ENCODE measurements at places on chromosomes 6 and 20. TPM values are rescaled to one million over a fixed set of nuclear protein-coding genes. Genes with fewer than 3 reads are reported as not detected.

DNA sequence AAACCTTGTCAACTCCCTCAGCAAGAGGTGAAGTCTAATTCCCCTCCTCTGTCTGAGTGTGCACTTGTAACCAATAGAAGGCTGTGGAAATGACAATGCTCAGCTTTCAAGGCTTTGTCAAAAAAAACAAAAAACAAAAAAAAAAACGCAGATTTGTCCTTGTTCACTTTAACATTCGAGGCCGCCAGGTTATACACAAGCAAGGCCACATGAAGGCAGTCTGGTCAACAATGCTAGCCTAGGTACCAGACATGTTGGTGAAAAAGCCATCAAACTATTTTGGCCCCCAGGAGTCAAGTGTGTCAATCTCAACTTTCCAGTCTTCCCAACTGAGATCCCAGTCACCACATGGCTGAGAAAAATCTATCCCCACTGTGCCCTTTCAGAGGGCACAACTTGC lies 92.3 kb downstream of the CDK19 start:
- DNase-seq = no peak

DNA sequence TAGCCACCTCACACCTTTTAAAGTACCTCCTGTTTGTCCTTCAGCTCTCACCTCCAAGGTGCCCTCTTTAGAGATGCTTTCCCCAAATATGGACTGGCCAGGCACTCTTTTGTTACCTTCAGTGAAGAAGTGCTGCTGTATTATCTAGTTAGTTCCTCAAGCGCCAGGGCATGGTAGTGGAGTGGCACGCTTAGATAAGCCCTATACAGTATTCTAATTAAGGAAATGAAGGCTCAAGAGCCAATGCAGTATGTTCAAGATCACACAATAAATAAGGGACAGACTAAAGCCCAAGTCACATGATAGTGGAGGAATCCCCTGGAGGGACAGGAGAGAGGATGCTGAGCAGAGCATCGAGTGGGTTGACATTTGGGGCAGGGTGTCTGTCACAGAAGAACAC lies 28.5 kb upstream of the GFOD1 start:
- DNase-seq = no peak

DNA sequence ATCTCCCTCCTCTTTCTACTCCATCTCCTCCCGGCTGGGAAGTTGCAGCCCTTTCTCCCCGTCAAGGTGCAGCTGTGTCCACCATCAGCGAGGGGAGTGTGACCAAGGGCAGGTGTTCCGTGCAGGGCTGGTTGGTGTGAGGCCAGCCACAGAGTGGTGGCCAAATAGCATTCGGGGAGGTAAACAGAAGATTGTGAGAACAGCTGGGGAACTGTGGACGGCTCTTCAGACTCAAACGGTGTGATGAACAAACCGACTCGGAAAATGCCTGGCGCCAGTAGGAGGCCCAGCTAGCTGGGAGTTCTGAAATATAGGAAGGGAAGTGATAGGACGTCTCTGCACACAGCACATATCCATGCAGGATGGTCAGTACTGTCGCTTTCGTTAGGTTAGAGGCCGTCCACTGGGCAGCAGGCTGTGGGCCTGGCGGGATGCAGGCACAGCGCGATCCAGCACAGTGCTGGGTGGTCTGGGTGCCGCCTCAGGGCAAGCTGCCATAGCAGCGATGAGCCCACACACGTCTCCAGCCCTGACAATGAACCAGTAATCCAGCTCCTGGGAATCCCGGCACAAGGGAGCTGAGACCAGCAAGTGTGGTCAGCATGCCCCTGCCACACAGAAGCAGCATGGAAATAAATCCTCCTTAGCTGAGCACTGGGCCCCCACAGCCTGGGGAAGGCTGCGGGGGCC lies 258.1 kb downstream of the TAF4 start:
- peak; percentile 26 for DNase-seq

DNA sequence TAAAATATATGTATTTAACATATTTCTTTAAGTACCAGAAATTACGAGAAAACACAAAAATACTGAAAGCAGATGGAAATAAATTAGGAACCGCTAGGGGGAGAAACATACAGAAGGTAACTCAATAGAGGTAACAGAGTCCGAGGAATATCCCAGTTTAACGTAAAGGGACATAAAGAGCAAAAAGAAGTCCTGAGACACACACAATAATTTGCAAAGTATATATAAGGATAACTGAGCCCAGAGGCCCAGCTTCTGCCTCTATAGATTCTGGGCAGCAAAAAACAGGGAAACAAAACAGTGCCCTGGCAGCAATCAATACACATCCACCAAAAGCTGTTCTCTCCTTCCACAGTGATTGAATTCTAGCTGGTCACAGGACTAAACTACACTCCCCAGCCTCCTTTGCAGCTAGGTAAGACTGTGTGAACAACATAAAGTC lies 15.1 kb downstream of the TBC1D32 start:
- DNase-seq = no peak

SLC22A7 gene
- total RNA-seq = not detected

GRCh38 chr6:11575408-11576033 lies 38.0 kb downstream of the TMEM170B start:
- DNase-seq = no peak

NMBR gene
- total RNA-seq = not detected

CLDN20 gene
- not detected for total RNA-seq

GRCh38 chr6:157194643-157195042 lies 128.7 kb downstream of the TMEM242 start:
- no peak for DNase-seq

GRCh38 chr6:164035900-164036485 lies 621.5 kb downstream of the QKI start:
- no peak for DNase-seq

TOP1 gene
- total RNA-seq = 20.6 TPM

DNA sequence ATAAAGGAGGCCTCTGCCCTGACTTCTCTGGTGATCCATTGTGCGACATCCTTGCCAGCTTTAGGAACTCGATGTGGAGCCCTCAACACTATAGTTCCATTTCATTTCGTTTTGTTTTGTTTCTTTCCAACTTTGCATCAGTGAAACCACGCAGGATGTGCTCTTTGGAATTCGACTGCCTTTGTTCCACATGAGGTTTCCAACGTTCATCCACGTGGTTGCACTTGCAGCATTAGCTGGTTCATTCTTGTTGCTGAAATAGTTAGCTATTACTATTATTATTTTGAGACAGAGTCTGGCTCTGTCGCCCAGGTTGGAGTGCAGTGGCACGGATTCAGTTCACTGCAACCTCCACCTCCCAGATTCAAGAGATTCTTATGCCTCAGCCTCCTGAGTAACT lies 61.3 kb upstream of the ZNFX1 start:
- DNase-seq = no peak

Data from Right ventricle myocardium superior (tissue), 1 donor.